Stimulated activated CD8-positive, alpha-beta memory T cell treated with anti-CD3 and anti-CD28 coated beads, Interleukin-2, amount 100 ng/mL, for 48 hours (primary cell): ENCODE measurements at places on chromosomes 7 and 10.

GRCh38 chr7:101211501-101211900, 5.9 kb downstream of the PLOD3 start:
- DNase-seq: no peak

DNA sequence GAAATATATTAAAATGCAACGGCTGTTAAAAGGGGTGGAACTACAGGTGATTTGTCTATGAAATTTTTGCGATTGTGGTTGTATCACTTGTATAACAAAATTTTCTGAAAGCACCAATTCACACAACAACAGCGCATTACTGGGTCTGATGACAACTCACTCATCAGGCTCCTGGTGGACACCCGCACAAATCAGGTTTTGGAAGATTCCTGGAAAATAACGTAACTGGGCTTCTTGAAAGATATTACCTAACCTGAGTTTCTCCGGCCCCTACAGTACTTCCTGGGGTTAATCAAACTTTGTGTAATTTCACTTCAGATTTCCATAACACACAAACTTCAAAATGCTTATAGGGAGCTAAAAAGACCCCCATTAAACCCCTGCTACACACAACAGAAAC, 7.6 kb downstream of the SNX8 start:
- no peak for DNase-seq

- no peak for DNase-seq
These were observed 87.2 kb downstream of the GSDME start for GRCh38 chr7:24669971-24670591.

GRCh38 chr10:78775891-78776290, 292.9 kb upstream of the ZMIZ1 start:
- DNase-seq: no peak

- no peak for DNase-seq
These were observed 132.6 kb upstream of the RSU1 start for GRCh38 chr10:16949816-16950215.

DNA sequence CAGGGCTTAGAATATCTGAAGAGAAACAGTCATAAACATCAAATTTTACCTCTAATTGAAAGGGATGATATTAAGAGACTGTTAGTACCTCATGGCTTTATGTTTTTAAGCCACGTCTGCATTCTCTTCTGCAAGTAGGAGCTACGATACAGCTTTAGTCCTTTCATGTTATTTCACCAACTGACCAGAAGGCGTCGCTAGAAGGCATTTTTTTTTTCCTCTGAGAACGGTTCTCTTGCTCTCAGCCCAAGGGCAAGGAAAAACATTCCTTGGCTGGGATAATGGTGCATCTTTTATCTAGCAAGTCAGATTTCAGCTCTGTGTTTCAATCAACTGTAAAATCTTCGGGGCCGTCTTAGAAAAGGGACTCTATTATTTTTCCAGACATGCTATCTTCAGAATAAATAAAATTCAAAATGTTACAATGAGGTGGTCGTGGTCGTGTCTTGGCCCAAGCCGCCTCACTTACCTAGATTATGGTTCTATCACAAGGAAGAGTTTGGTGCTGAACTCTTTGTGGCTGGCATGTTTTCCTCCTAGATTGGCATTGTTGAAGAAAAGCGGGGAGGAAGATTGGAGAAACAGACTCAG, 41.6 kb upstream of the LYZL2 start:
- no peak for DNase-seq

DNA sequence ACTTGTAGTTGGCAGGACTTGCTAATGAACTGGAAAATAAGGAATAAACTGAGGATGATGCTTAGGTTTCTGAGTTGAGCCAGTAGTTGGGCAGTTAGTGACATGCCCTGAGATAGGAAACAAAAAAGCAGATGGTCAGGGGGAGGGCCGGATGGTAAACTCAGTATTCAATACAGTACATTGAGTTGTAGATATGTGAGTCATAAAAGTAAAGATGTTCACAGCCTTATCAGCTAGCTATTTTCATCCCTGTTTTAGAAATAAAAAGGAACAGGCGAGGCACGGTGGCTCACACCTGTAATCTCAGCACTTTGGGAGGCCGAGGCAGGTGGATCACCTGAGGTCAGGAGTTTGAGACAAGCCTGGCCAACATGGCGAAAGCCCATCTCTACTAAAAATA, 22.2 kb upstream of the NRBF2 start:
- DNase-seq: no peak

DNA sequence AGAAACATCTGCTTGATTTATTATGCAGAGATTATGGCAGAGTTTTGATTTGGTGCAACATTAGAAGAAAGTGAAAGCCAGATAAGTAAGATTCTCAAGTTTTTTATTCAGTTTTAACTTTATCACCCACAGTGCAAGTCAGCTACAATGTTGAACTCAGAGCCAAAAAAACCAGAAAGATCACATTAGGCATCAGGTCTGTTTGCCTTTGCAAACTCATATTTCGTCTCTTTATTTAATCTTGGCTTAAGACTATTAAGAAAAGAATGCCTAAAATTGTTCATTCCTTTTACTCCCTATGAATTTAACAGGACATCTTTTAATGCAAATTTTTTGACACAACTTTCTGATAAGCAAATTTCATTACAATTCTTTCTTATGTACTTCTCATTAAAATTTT, 76.0 kb upstream of the TMEM26 start:
- DNase-seq: no peak

GRCh38 chr7:77184990-77185389, 14.6 kb downstream of the FGL2 start:
- no peak for DNase-seq

- DNase-seq: no peak
These were observed 47.3 kb downstream of the YKT6 start for GRCh38 chr7:44247868-44248651.

DNA sequence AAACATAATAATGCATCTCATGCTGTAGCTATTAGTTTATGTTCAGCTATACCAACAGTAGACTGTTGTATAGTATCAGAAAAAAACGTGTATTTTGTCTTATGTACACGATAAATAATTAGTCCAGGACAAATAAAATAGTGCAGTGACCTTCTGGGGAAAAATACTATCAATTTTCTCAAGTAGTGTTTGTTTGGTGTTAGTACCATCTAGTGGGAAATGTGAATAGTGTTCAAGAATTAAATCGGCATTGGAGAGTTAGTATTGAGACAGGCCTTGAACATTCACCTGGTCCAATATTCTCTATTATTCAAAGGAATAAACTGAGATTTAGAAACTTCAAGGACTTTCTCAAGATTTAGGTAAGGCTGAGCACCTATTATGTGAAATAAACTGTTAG, 21.7 kb upstream of the OR2A5 start:
- no peak for DNase-seq

DNA sequence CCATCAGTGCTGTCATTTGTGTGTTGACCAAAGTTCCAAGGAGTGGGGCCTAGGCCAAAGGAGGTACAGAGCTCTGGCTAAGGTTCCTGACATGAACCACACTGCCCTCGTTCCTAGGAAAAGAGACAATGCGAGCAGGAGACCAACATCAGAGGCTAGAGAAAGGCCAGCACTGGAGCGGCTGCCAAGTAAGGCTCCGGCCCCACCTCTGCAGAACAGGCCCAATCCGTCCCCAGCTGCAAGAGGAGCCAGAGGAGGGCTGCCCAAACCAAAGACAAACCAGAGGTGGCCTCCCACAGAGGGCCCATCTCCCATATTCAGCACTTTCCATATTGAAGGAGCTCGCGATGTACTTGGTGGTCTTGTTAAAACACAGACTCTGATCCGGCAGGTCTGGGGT, 81.0 kb downstream of the FAM53B start:
- DNase-seq: no peak

GRCh38 chr10:10921826-10922461, 95.7 kb upstream of the CELF2 start:
- no peak for DNase-seq

DNA sequence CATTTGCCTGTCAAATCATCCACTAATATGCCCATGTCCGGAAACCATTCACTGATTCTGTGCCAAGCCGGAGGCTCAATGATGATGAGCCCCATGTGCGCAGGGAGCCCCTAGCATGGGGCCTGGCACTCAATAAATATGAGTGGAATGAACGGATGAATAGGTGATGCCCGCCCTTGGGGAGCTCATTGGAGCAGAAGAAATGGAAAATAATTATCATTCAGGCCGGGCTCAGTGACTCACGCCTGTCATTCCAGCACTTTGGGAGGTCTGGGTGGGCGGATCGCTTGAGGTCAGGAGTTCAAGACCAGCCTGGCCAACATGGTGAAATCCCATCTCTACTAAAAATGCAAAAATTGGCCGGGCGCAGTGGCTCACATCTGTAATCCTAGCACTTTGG, 11.0 kb downstream of the RHBDD2 start:
- no peak for DNase-seq

GRCh38 chr10:14810969-14811953, 26.6 kb downstream of the CDNF start:
- DNase-seq: no peak

- DNase-seq: no peak
These were observed 71.3 kb upstream of the VWC2 start for GRCh38 chr7:49702099-49702498.

DNA sequence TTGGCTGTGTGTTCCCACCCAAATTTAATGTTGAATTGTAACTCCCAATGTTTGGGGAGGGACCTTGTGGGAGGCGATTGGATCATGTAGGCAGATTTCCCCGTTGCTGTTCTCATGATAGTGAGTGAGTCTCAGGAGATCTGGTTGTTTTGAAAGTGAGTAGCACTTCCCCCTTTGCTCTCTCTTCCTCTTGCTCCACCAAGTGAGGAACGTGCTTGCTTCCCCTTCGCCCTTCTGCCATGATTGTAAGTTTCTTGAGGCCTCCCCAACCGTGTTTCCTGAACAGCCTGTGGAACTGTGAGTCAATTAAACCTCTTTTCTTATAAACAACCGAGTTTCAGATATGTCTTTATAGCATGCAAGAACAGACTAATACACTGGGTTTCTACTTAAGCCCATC, 176.3 kb downstream of the CDK14 start:
- no peak for DNase-seq

DNA sequence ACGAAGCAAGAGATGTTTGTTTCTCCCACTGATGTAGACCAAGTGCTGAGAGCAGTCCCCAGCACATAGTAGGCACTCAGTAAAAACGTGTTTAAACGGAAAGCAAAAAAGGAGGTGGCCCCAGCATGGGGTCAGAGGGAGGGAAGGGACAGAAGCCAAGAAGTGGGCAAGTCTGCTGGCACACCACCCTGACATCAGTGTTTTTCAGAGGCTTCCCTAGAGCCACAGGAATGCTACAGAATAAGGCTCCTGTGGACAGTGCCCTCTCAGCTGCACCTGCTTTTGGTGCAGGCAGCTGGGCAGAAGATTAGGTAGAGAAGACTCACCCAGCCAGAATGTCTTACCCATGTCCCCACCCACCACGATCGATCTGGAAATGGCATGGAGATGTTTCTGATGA, 8.3 kb upstream of the ANKRD1 start:
- no peak for DNase-seq

DNA sequence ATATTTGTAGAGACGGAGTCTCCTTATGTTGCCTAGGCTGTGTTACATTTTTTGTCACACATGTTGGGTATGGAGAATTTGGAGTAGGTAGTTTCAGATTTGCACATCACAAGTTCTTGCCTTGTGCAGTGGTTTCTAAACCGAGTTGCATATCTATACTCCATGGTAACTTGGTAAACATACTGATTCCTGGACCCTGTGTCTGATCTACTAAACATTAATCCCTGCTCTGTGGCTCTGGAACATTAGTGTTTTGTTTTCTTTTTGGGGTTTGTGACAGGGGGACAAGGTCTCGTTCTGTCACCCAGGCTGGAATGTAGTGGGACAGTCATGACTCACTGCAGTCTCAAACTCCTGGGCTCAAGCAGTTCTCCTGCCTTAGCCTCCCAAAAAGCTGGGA, 24.7 kb downstream of the AUTS2 start:
- no peak for DNase-seq

DNA sequence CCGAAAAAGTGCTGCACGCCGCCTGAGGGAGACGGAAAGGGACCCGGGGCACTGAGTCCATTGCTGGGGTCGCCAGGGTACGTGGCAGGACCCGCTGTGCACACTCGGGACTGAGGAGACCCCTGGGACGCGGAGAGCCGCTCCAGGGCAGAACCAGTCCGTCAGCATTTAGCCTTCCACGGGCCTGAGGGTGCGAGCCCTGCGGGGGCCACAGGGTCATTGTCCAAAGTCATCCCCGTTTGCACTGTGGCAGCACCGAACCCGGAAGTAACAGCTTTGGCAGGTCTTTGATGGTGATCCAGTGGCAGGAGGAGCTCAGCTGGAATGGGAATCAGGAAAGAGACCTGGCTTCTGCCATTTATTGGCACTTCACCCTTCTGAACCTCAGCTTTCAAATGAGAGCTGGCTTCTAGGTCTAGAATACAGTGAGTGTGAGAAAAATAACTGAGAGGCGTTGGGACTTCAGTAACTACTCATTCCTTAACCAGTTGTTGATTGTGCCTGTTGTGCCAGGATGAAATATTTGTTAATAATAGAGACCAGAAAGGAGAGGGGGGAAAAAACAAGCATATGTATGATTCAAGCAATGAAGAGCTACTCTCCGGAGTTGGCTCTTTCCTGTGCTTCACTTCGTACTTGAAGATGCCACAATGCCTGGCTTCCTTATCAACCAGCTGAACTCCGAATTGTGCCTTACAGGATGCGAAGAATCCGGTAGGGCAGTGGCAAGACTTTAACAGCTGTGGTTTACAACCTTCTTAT, 811 bp upstream of the ARHGAP12 start:
- DNase-seq: no peak

DNA sequence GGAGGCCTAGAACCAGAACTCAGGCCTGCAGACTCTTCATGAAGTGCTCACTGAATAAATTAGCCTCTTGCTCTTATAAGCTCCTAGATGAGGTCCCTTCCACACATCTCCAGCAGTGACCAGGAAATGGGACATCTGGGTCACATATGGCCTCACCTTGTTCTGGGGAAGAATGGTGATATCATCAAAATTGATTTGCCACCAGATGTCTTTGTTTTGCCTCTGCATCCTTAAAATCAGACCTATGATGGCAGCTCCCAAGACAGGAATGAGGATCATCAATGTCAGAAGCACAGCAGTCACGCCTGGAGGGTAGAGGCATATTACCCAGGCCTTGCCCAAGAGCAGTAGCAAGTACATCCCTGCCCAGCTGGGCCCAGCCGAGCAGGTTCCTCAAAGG, 33.3 kb upstream of the ACSL5 start:
- no peak for DNase-seq

DNA sequence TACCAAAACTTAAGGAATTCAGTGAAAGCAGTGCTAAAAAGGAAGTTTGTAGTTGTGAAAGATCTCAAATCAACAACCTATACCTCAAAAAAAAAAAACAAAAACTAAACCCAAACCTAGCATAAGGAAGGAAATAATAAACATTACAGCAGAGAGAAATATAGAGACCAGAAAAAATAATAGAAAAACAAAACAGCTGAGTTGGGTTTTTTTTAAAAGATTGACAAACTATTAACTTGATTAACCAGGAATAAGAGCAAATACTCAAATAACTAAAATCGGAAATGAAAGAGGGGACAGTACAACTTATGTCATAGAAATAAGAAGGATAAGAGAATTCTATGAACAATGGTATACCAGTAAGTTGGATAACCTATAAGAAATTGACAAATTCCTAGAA, 6.7 kb downstream of the ECD start:
- DNase-seq: no peak

- DNase-seq: no peak
These were observed 20.2 kb downstream of the DPYSL4 start for GRCh38 chr10:132206806-132207535.
